Activated CD4-positive, alpha-beta T cell treated with anti-CD3 and anti-CD28 coated beads, Interleukin-2, amount 50 U/mL, for 48 hours (primary cell): ENCODE measurements at places on chromosomes 13 and 19.

DNA sequence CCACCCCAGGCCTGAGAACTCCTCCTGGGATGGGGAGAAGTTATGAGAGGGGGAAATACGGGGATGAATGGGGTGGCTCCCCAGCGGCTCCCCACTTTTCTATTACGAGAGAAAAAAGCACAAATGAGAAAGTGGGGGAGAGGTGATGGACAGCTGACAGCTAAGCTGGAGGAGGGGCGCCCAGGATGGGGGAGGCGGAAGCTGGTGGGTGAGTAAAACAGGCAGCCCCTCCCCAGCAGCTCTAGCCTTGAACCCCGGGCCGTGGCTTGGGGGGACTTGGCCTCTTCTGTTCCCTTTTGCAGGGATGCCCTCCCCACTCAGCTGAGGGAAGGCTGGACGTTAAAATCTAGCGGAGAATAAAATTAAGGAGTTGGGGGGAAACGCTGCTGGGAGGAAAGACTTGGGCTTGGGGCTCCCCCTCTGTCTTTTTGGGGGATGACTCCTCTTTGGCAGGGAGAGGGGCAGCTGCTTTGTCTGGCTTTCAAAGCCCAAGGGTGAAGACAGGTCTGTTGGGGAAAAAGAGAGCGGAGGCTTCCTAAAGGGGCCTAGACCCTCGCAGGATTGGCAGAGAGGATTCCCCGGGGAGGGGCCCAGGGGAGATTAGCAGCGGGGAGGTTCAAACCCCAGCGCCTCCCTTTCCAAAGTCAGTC is 1.4 kb upstream of the SAMD1 start:
- DNase-seq: no peak

- DNase-seq: peak; percentile 69
Observed at GRCh38 chr13:51844862-51845573, at the start of gene TMEM272. Gene TMEM272 (minus strand): TSS chr13:51845177. CDS start chr13:51838530, 6,647 bp downstream.

GRCh38 chr13:50403311-50403710 is 388.1 kb downstream of the KCNRG start:
- no peak for DNase-seq

- no peak for DNase-seq
Observed at GRCh38 chr19:20640545-20640944, 20.8 kb downstream of the ZNF626 start.

DNA sequence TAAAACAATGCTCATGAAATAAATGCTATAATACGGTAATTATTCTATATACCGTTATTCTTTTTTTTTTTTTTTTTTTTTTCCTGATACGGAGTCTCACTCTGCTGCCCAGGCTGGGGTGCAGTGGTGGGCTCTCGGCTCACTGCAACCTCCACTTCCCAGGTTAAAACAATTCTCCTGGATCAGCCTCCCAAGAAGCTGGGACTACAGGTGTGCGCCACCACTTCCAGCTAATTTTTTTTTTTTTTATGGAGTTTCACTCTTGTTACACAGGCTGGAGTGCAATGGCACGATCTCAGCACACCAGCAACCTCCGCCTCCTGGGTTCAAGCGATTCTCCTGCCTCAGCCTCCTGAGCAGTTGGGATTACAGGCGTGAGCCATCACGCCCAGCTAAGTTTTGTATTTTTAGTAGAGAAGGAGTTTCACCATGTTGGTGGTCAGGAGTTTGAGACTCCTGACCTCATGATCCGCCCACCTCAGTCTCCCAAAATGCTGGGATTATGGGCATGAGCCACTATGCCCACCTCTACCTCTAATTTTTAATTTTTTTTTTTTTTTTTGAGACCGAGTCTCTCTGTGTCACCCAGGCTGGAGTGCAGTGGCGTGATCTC is 6.9 kb downstream of the PPP1R15A start:
- DNase-seq: no peak

DNA sequence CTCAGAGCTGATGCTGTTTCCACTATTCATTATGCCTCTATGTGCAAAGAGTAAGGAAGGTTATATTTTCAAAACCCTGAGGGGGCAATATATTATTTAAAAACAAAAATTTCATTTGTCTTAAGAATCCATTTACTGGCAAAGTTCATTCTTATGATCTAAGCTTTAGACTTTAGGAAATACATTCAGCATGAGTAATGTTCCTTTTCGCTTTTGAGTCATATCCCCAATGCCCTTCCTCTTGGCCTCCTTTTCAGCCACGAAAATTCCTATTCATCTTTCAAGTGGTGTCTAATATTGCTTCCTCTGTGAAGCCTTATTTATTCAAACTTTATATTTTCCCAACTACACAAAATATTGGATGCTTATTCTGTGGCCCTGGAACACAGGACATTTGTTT is 1317.0 kb downstream of the PCDH9 start:
- no peak for DNase-seq

DNA sequence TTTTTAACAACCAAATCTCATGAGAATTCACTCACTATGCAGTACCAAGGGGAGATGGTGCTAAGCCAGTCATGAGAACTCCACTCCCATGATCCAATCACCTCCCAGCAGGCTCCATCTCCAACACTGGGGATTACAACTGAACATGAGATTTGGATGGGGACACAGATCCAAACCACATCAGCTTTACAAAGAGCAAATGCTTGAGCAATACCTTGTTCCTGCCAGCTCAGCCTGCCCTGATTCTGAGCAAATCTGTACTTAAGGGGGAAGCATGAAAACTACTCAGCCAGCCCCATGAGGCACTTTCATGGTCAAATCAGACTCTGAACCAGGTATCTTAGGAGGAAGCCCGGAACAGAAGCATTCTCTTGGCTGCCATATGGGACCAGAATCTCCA is 259.9 kb downstream of the TBC1D4 start:
- DNase-seq: no peak

- DNase-seq: no peak
Observed at GRCh38 chr13:29922896-29923295, 72.5 kb upstream of the UBL3 start.

- peak; percentile 88 for DNase-seq
Observed at GRCh38 chr19:3987619-3988371, 2.5 kb upstream of the EEF2 start.

DNA sequence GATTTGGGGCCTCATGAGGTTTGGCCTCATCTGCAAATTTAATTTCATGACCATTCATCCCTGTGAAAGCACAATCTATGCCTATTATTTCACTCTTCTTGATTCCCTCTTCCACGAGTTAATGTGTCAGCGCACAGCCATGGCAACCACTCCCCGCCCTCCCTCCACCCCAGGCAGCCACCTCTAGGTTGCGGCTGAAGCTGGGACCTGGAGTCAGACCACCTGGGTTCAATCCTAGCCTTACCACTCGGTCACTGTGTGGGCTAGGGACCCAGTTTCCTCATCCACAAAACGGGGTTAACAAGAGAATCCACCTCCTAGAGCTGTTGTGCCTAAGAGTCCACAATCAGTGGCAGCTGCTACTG is 9.8 kb downstream of the CHST8 start:
- DNase-seq: no peak

DNA sequence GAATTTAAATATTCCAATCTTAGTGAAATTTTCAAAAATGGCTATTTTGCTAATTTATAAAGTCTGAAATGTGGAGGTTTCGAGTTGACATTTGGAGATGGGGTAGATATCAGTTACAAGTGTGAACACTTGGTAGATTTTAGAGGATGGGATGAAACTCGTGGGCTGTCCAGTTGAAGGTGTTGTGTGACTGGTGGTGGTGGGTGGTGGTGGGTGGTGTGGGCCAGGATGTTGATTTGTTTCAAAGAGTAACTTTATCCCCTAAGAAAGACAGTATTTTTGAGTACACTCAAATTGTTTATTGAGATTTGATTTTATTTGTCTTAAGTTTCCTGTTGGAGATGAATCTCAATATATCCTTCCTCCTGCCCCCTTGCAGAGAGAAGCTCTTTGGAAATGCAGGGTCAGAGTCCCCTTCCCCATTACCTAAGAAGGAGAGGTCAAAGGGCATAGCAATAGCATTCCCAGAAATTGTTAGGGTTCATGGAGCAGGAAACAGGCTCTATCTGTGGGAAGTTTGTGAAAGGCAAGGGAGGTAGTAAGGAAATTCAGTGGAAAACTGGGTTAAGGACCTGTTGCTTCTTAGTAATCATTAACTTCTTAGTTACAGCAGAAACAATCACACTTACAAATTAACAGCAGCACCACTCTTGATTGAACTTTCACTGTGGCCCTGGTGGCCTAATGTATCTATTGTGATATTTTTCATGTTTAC is 133.6 kb upstream of the RNF113B start:
- DNase-seq: no peak

- peak; percentile 70 for DNase-seq
Observed at GRCh38 chr19:42529248-42529764, 1.0 kb upstream of the CEACAM1 start.

DNA sequence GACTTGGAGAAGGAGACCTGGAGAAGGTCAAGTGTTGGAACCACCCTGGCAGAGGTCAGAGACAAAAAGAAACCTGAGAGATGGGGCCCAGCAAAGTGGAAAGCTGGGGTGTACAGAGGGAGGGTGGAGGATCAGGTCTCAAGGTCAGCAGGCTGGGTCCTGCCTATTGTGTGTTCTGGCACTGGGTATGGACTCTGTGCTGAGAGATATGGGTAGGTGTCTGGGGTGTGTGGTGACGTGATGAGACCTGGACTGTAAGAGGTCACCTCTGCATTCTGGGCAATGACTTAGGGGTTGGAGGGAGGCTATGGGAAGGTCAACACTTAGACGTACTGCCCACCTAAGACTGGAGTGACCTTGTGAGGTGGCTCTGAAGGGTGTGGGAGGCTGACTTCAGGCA is 88.1 kb downstream of the SCGB2B2 start:
- DNase-seq: no peak

GRCh38 chr13:67238277-67238859 is 8.2 kb upstream of the PCDH9 start:
- DNase-seq: no peak
